Mucosa of descending colon (tissue), 3 donors: ENCODE measurements at places on chromosomes 5 and 9. TPM values are rescaled to one million over a fixed set of nuclear protein-coding genes. Genes with fewer than 3 reads are reported as not detected.

The SOHLH1 gene
- not detected for total RNA-seq

The BTNL8 gene
- total RNA-seq = 63.5 TPM

The GDNF gene
- total RNA-seq = 0.64 TPM

The PTGES gene
- total RNA-seq = 3.4 TPM

The PDCD1LG2 gene
- total RNA-seq = 1.2 TPM

The IFNK gene
- not detected for total RNA-seq

The LCN9 gene
- total RNA-seq = not detected

The FAM114A2 gene
- 21.6 TPM for total RNA-seq

The SPATA6L gene
- total RNA-seq = 4.5 TPM

The RNF183 gene
- 0.35 TPM for total RNA-seq

The PLAC8L1 gene
- not detected for total RNA-seq

The RUSC2 gene
- total RNA-seq = 1.6 TPM

The MEIKIN gene
- not detected for total RNA-seq

The PAEP gene
- total RNA-seq = not detected

The PHPT1 gene
- 96.4 TPM for total RNA-seq

The NR4A3 gene
- total RNA-seq = 0.51 TPM

The HSPB3 gene
- 0.78 TPM for total RNA-seq

The GPR150 gene
- 0.41 TPM for total RNA-seq

The PLEKHG4B gene
- total RNA-seq = 0.36 TPM

The NFIB gene
- 62.6 TPM for total RNA-seq
